ENCODE measurements at places on chromosomes 3 and 15.

DNA sequence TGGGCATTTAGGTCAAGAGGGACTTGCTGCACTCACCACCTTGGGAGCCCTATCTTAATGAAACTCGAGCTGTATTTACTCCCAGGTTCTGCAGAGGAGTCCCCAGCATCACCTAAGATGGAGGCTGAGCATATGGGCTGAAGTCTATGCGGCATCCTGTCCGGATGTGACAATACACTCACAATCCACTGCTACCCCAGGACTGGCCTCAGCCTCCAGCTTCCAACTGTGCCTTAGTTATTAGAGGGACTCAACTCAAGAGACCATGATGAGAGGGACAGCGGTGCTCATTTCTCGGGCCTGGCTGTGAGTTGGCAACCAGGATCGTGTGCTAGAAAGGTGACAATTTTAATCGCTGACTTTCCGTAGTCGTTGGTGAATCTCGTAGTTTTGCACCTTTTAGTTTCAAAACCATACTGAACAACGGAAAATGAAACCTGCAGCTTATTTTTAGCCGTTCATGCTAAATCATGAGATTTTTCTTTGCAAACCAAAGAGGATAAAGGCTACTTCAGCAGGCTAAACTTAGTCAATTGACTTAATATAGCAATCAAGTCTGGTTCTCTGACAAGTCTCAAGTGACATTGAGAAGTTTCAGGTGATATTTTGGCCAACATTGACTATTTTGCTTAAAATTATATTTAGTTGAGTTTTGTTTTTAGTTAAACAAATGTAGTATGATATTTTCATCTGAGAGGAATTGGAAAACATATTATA lies 11.1 kb downstream of the ZBTB38 start:
- no peak for DNase-seq

DNA sequence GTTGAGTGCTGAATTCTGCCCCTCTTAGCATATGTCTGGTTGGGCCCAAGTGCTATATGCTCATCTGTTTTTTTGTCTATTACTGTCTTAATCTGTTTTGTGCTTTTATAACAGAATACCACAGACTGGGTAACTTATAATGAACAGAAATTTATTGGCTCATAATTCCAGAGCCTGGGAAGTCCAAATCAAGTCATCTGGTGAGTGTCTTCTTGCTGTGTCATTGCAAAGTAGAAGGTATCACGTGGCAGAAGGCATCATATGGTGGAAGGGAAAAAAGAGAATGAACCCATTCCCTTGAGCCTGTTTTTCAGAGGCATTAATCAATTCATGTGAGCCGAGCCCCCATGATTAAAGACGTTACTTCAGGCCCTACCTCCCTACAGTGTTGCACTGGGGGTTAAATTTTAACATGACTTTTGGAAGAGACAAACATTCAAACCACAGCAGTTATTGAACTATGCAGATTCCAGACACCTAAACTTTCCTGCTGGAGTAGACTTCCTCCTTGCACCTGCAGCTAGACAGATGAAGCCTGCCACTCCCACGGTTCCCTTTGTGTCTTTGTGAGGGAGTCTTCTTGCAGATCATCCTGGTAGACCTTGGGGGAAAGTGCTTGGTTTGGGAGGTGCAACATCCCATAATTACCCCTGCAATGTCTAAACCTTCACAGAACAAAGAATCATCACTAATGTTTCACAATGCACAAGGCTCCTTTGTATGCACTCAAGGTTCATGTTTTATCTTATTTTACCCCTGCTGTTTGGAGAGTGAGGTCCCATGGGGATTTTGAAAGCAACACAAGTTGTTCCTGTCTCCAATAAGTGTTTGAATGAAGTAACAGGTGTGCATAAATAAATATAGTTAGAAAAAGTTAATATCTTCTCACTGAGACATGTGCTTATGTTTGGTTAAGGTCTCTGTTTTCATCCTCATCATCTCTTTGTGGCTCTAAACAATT lies 64.7 kb upstream of the XCR1 start:
- DNase-seq, result no peak

GRCh38 chr15:31498756-31499155 lies 172.1 kb downstream of the KLF13 start:
- DNase-seq, result no peak

DNA sequence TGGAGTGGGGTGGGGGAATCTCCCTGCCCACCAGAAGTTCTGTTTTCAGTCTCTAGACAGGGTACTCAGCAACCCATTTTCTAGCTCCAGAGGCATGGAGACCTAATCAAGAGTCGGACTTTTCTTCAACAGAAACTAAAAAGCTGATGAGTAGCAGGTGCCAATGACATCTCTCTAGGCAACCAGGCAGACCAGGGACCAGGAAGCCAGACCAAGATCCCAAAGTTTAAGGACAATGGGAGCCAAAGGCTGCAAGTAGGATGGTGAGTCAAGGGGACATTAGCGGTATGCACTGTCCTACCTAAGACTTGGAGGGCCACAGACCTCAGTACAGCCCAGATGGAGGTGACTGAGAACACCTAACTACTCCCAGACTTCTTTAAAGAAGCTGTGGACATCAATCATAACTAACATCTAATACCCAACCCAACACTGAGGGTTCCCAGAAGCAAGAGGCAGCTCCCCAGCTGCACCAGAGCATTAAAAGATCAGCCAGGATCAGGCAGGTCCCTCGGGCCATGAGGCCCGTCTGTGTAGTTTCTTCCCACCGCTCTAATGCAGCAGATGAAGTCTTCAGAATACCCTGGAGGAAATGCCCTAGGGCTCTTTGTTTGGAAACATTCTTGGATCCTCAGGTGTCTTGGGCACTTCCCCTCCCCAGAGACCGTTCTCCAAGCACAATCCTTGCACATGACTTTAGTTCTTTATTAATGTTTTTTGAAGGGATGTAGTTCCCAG lies 979 bp downstream of the CCDC71 start:
- no peak for DNase-seq

DNA sequence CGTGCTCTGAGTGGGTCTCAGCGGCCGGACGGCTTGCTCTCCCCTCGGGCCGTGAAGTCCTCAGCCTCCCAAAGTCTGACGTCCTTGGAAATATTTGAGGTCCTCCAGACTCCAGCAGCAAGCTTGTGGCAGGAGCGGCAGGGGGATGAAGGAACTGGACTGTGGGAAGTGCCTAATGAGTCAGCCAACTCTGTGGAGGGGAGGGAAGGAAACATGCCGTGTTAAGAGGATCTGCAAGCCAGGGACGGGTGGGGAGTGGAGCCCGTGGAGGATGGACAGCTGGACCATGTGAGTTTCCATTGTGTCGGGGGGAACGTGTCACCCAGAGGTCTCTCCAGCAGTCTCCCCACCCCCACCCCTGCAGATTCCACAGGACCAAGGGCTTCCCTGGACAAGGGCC lies 39.4 kb upstream of the IDH2 start:
- no peak for DNase-seq

DNA sequence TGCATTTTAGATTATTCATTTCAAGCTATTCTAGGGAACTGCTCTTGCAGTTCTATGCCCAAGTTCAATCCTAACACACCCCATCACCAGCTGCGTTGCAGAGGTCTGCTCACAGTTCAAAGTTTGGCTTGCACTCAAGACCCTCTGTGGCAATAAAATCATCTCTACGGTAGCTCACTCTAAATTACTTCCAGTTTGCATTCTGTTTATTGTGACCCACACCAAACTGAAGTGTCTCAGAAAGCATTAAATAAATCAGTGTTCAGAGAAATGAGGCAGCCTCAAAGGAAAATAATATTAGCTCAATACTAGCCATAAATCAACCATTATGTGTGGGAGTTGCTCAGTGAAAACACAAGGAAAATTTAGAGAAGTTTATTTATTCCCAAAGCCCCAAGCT lies 250.3 kb downstream of the MAGI1 start:
- no peak for DNase-seq

- DNase-seq, result no peak
These were observed 161.3 kb downstream of the AKAP13 start for GRCh38 chr15:85541744-85542143.

- no peak for DNase-seq
These were observed 37.5 kb downstream of the CD86 start for GRCh38 chr3:122092460-122093165.

DNA sequence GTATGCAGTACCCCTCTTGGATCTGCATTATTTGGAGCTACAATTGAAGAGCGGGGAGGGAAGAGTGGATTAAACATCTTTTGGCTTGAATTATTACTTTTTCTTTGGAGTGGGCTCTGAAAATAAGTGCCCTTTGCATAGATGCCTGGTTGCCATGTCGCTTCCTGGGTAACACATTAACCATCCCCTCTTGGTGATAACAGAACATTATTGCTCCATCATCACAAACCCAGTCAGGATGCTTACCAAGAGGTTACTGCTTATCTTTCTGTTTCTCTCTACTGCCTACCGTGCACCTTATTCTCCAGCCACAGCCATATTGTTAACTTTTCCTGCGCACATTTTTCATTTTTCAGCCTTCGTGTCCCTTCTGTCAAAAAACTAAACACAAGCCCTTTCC lies 42.7 kb upstream of the CLRN1 start:
- DNase-seq, result no peak

- no peak for DNase-seq
These were observed 72.5 kb downstream of the IGF1R start for GRCh38 chr15:98720577-98721565.

DNA sequence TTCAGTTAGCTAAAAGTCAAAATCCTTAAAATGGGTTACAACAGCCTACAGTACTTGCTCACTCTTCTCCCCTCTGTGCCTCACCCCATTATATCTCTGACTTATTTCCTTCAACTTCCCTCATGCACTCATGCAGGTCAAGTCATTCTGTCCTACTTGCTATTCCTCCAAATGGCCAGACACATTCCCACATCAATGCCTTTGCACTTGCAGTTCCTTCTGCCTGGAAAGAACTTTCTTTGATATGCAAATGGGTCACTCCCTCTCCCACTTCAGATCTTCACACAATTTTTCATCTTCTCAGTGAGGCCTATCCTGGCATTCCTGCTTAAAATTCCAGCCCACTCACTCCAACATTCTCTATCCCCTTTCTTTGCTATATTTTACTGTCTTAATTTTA lies 547.2 kb upstream of the TGFBR2 start:
- DNase-seq, result no peak

DNA sequence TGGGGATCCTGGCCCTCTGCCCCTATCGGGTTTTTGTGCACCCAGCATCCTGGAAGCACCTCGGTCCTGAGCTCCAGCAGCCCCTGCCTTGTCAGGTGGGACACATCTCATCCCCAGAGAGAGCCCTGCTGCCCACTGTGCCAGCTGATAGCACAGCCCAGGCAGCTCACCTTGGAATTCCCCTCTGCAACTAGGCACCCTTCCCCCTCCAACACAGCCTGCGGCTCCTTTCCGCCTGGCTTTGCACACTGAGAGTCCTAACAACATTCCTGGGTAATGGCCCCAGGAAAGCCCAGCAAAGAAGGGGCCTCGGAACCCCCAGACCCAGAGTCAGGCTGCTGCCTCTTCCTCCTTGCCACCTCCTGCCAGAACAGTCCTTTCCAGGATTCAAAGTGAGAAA lies 5.9 kb downstream of the HCN4 start:
- no peak for DNase-seq

DNA sequence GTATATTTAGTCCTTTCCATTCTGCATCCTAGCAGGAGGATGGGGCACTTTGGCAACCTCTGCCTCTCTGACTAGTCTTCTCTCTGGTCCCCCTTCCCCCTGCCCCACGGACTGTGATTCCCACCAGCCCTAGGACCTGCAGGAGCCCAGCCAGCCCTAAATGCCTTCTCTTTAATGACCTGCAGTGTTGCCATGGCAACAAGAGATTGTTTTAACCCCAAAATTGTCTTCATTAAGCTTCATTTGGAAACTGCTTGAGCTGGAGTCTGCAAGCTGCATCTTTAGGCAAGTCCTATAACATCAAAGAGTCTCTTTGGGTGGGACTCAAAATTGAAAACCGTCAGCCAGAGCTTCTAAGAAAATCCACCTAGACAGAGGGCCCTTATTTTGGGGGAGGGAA lies 59.7 kb upstream of the ANKRD34C start:
- no peak for DNase-seq

- DNase-seq, result no peak
These were observed 214.3 kb downstream of the OXSM start for GRCh38 chr3:26004172-26004571.

GRCh38 chr3:177905173-177906125 lies 630.8 kb upstream of the KCNMB2 start:
- peak; percentile 84 for DNase-seq

DNA sequence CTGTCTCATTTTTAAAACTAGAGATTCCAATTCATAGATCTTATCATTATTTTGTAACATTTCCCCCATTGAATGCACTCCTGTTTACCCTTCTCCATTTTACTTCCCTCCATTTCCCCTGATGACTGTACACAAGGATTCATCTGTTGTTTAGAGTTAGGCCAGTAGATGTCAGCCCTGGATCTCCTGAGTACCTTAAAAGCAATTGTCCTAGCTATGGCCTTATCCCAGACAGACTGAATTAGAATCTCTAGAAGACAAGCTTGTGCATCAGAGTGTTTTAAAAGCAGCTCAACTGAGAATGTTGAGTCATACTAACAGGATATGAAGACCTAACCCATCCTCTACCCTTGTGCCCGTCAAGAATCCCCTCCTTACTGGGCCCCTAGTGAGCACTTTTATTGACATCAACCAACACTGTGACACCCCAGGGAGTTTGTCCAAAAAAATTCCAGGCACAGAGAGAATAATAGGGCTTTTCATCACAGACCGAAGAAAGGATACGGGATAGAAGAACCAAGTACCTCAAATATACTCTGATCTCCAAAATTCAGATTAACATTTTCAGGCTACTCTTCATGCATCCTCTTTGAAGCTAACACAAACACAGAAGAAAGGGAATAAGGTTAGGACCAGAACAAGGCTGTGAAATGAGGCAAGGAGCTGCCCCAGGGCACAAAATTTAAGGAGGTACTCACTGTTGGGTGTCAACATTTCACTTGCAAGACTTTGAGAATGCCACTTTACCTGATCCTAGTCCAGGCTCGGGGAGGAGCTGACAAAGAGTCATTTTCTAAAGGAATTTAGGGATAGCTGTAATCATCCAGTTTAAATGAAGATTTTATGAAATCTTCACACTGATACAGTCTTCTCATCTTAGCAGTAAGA lies 17.1 kb downstream of the ZBED2 start:
- peak; percentile 70 for DNase-seq

GRCh38 chr15:85415783-85416182 lies 35.4 kb downstream of the AKAP13 start:
- no peak for DNase-seq

GRCh38 chr3:171327441-171328174 lies 132.6 kb downstream of the TNIK start:
- no peak for DNase-seq

DNA sequence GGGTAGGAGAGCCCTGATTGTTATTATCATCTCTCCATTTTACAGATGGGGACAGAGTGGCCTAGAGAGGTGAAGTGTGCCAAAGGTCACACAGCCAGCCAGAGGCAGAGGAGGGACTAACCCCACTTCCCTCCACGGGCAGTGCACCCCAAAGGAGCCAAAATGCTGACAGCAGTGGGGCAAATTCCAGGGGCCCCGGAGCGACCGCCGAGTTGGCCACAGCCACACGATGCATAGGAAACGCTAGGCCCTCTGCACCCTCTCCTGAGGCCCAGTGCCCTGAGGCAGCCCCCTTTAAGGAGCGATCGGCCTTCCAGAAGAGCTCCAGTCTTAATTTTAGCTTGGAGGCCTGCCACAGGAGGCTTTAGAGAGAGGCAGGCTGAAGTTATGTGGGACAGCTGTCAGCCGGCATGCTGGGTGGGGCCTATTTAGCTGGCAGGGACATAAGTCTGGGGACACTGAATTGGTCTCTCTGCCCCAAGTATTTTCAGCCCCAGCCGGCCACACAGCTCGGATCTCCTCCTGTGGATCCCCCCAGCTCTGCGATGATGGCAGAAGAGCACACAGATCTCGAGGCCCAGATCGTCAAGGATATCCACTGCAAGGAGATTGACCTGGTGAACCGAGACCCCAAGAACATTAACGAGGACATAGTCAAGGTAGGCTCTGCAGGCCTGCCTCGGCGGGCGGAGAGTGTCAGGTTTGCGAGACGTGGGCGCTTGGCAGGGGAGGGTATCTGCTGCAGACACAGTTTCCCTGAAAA lies at the start of gene CAV3:
TSS of gene CAV3 (plus strand) at position 471 of the 763 bp plus-strand sequence. CDS start at position 546, 75 bp downstream.
- DNase-seq, result no peak

Measured in AG04449 (cell line).